ENCODE measurements at places on chromosomes 6 and 20. TPM values are rescaled to one million over a fixed set of nuclear protein-coding genes. Genes with fewer than 3 reads are reported as not detected.

GRCh38 chr20:62481425-62482145, 5.8 kb upstream of the GATA5 start:
- H3K4me3 ChIP-seq = no peak overlapping the region
- H3K27ac ChIP-seq = no peak overlapping the region
- H3K36me3 ChIP-seq = no peaks in the 10 kb centered on the region
- peaks cover 57% of the 10 kb centered on the region for H3K27me3 ChIP-seq

Gene SDHAF4
- 3.8 TPM for polyA plus RNA-seq

Gene SLPI
- polyA plus RNA-seq = not detected

DNA sequence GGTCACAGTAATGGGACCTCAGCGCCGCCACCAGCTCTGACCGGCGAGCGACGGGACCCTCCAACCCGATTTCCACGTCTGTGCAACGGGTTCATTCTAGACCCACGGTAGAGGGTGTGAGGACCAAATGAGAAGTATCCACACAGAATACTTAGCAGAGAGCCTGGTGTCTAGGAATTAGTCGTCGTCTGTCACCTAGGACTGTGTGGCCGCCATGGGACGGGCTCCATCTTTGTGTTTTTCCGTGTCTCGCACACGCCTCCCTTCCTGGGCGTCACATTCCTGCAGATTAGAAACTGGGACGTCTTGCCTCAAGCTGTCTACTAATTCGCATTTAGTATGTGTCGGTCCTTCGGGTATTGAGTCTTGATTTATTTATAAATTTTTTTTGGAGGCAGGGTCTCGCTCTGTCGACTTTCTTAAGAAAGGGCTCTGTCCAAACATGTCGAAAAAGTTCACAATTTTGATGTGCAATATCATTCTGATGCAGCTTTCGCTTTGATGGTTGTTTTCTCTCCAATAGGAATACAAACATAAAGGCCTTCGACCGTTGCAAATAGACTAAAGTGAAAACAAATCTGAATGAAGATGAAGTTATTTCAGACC, 563 bp downstream of the MGME1 start:
- no peaks in the 10 kb centered on the region for H3K27me3 ChIP-seq
- peak overlapping the region; percentile 96 for H3K27ac ChIP-seq
- no peak for DNase-seq

GRCh38 chr6:28747631-28748157, 176.1 kb downstream of the TRIM27 start:
- H3K36me3 ChIP-seq = no peaks in the 10 kb centered on the region
- H3K27me3 ChIP-seq = peaks cover 29% of the 10 kb centered on the region
- no peaks in the 10 kb centered on the region for H3K4me1 ChIP-seq
- H3K4me3 ChIP-seq = no peak overlapping the region
- no peak overlapping the region for H3K27ac ChIP-seq
- DNase-seq = no peak

DNA sequence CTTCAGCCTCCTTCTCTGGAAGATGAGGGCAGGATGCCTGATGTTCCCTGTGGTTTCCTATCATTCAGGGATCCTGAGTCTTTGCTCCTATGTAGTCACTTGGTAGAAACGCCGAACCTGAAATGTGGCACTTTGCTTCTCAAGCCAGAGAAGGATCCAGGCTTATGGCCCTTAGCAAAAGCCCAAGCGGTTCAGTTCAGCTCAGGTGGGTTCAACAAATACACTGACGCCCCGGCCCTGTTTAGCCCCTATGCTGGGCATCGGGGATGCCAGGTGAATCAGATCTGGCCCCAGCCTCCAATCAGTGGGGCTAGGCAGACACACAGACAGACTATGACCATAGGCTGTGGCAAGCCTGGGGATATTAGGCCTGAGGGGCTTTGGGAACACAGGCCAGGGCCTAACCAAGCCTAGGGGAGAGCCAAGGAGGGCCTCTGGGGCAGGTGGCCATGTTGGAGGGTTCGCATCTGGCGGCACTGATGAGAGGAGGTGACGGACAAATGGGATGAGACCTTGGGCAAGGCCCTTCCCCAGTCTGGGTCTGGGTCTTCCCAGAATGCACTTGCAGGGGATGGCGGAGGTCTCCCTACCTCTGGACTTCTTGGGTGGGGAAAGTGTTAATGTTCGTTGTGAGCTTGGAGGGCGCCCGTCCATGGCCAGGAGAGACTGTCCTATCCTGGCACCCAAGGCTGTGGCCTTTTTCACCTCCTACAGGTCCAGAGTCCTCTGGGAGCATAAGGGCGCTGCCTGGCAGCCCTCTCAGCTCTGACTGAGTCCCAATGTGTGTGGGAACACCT, 17.6 kb upstream of the SRC start:
- no peaks in the 10 kb centered on the region for H3K4me1 ChIP-seq
- no peak overlapping the region for H3K4me3 ChIP-seq
- no peaks in the 10 kb centered on the region for H3K27me3 ChIP-seq
- H3K36me3 ChIP-seq = no peaks in the 10 kb centered on the region
- DNase-seq = no peak

GRCh38 chr6:56263596-56264315, 16.4 kb upstream of the COL21A1 start:
- H3K36me3 ChIP-seq = no peaks in the 10 kb centered on the region
- no peak for DNase-seq
- no peaks in the 10 kb centered on the region for H3K4me1 ChIP-seq
- H3K4me3 ChIP-seq = no peak overlapping the region

Gene C6orf132
- not detected for polyA plus RNA-seq

- no peak overlapping the region for H3K27ac ChIP-seq
- H3K27me3 ChIP-seq = no peaks in the 10 kb centered on the region
- no peak for DNase-seq
- no peaks in the 10 kb centered on the region for H3K36me3 ChIP-seq
- no peak overlapping the region for H3K4me3 ChIP-seq
- no peaks in the 10 kb centered on the region for H3K4me1 ChIP-seq
Measured at GRCh38 chr6:91704531-91704930, 1117.7 kb upstream of the MAP3K7 start.

DNA sequence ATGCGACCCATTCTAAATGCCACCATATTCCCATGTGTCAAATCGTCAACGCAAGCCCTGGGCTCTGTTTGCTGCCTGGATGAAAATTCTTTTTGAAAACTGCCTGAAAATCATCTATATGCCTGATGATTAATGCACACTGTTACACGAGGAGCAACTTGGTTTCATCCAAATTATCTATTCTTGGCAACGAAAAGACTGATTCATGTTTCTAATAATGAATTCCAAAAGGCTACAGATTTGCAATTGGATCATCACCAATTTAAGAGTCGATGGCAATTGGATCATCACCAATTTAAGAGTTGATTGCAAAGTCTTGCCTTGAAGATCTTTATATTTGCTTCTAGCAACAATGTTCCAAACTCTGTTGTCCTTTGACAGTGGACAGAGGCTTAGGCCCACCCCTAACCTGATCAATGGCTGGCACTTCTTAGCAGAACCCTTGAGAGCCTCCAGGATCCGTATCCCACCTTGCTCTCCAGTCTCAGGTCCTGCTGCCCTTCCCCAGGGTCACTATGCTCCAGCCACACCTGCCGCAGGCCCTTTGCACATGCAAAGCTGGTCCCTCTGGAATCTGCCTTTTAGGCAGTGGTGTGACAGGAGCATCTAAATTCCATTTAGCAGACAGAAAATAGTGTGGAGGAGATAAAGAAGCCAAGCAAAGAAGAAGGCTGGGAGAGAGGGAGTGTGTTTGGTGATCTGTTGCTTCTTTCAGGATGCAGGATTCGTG, 460.9 kb upstream of the SULF2 start:
- no peak for DNase-seq
- no peaks in the 10 kb centered on the region for H3K27me3 ChIP-seq
- H3K36me3 ChIP-seq = no peaks in the 10 kb centered on the region
- no peaks in the 10 kb centered on the region for H3K4me1 ChIP-seq
- H3K27ac ChIP-seq = no peak overlapping the region
- no peak overlapping the region for H3K4me3 ChIP-seq

DNA sequence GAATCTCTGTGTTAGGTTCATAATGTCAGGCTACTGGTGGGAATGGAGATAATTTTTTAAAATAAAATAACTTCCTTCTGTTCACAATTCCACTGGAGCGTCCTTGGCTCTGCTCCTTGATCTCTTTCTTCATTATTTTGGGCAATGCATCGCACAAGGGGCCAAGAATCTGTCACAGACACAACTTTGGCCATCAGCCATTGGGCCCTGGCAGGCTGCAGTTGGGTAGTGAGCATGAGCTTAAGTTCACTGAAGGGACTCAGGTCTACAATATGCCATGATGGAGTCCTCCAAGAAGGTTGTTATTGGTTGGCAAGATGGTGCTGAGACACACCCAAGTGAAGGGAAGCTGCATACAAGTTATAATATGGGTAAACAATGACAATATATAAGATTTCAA, 40.0 kb downstream of the CYP39A1 start:
- no peaks in the 10 kb centered on the region for H3K36me3 ChIP-seq
- H3K4me3 ChIP-seq = no peak overlapping the region
- H3K27ac ChIP-seq = no peak overlapping the region
- no peaks in the 10 kb centered on the region for H3K27me3 ChIP-seq
